ENCODE measurements at places on chromosomes 2 and 18.

DNA sequence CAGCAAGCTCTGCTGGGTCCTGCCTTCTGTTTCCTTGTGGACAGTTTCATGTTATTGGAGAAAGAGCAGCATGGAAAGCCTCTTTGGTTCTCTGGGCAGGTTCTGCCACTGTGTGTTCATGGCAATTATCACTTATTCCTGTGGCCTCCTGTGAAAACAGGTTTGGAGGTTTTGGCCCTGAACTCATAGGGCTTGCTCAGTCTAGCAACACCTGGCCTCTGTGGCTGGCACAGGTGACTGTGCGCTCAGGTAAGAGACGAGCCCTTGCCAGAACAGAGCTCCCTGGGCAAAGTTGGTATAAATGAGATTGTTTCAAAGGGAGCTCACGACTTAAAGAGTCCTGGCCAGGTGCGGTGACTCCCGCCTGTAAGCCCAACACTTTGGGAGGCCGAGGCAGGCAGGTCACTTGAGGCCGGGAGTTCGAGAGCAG lies 5.7 kb downstream of the CEP68 start:
- DNase-seq: no peak

- DNase-seq: no peak
Measured at GRCh38 chr2:168757223-168757622, 45.2 kb upstream of the NOSTRIN start.

DNA sequence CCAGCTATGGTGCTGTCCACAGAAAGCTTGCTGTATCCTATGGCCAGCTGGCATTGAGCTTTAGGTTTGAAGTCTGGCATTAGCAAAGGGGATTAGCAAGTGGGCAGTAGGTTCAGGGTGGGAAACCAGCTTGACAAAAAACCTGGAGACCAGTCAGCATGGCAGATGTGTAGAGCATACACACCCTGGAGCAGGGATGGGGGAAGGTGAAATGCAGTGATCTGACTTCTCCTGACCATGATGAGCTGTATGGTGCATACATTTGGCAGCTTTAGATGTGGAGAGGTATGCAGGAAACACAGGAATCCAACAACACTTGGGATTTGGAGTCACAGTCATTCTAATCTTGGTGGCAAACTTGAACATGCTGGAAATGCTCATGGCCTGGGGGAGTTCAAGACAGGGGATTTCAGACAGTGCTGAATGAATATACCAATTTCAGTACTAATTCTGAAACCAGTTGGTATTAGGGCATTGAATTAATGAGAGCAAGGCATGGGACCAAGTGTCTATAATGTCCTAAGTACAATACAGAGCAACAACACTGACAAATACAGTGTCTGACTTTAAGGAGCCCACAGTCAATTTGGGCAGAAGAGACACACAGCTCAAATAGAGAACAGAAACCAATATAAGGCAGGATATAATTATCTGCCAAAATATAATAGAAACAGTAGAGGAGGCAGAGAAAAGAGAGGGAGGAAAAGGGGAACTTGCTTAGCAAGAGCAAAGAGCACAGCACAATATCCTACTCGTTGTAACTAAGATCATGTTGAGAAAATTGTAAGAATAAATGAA lies 11.8 kb downstream of the ARHGAP15 start:
- DNase-seq: no peak

DNA sequence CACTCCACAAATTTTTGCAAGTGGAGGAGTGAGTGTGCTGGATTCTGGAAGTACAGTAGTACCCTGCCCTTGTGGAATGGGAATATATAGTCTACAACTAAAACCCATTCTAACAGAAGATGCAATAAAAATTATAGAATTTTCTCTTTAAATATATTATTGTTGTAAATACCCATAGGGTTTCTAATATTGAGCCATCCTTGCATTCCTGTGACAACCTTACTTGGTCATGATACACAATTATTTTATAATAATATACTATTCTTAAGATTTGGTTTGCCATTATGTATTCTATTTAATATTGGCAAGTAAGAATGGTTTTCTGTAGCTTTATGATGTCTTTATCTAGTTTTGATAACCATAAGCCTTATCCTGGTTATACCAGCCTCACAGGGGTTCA lies 52.2 kb downstream of the EML6 start:
- DNase-seq: no peak

- DNase-seq: no peak
Measured at GRCh38 chr18:59509481-59510442, 150.7 kb upstream of the LMAN1 start.

DNA sequence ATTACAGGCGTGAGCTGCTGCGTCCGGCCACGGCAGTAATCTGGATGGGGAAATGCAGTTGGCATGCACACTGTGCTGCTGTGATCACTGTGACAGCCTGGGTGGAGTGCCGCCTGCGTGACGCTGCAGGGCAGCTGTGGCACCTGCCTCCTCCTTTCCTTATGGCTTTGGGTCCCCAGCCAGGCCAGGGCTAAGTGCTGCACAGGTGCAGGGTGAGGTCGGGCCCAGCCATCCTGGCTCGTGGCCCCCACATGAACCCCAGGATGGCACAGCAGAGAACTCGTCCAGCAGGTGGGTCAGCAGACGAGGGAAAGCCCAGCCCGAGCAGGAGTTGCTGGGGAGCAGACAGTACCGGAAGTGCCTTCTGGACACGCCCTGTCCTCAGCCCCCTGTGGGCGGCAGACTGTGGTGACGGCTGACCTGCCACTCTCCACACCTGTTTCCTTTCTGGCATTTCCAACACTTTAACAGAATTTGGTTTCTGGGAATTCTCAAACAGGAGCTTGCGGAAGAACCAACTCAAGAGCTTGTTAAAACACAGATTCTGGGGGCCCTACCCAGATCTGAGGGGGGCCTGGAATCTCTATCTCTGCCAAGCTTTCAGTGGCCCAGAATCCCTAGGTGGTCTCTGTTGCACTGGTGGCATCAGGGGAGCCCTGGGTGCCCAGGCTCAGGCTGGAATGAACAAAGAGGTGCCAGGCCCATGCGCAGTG lies 16.9 kb downstream of the HS1BP3 start:
- no peak for DNase-seq

DNA sequence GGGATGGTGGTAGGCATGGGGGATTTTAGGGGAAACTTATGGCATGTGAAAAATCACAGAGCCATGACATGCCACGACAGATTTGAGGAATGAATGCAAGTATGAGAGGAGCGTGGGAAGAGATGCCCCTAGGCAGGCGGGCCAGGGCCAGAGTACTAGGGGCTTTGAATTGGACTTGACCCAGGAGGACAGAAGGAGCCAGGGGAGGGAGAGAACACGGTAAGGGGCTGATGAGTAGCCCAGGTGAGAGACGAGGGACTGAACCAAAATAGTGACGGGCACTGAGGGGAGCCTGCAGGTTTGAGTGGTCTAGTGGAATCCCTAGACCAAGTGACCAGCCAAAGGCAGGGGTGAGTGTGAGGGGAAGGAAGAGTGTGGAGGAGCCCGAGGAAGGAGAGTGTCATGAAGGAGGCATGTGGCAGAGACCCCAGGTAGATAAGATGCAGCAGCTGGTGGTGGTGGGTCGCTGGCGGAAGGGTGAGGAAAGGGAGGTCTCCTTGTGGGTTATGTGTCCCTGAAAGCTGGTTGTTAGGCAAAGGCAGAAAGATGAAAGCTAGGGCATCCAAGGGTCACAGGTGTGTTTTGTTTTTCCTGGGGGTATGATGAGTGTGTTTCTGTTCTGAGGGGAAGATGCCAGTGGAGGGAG lies 48.7 kb downstream of the ZBTB7C start:
- DNase-seq: no peak

- DNase-seq: peak; percentile 77
Measured at GRCh38 chr2:157261199-157261782, 3.8 kb downstream of the GALNT5 start.

- no peak for DNase-seq
Measured at GRCh38 chr18:55413474-55413873, 174.5 kb downstream of the TCF4 start.

DNA sequence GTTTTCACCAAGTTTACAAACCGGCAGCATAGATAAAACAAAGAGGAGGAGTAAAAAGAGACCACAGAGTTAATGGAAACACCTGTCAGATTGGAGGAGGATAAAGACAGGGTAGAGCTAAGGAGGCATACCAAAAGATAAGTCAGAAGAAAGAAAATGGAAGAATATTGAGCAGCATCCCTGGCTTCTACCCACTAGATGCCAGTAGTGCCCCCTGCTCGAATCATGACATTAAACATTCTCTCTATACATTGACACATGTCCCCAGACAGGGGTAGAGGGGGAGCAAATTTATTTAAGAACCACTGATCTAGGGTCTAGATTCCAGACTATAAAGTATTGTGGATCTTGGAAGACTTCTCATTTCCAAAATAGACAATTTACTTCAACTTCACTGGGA lies 159.8 kb upstream of the ETAA1 start:
- DNase-seq: no peak

- DNase-seq: no peak
Measured at GRCh38 chr18:13889671-13890070, 25.7 kb downstream of the MC2R start.

- DNase-seq: no peak
Measured at GRCh38 chr2:97979904-97980303, 15.8 kb downstream of the TMEM131 start.

- DNase-seq: no peak
Measured at GRCh38 chr2:202135091-202135874, 62.2 kb downstream of the KIAA2012 start.

Measured in G401 (cell line).